ENCODE measurements at places on chromosomes 11 and 22. TPM values are rescaled to one million over a fixed set of nuclear protein-coding genes. Genes with fewer than 3 reads are reported as not detected.

GRCh38 chr11:130125638-130126037 lies 33.9 kb upstream of the ST14 start:
- DNase-seq, result no peak

DNA sequence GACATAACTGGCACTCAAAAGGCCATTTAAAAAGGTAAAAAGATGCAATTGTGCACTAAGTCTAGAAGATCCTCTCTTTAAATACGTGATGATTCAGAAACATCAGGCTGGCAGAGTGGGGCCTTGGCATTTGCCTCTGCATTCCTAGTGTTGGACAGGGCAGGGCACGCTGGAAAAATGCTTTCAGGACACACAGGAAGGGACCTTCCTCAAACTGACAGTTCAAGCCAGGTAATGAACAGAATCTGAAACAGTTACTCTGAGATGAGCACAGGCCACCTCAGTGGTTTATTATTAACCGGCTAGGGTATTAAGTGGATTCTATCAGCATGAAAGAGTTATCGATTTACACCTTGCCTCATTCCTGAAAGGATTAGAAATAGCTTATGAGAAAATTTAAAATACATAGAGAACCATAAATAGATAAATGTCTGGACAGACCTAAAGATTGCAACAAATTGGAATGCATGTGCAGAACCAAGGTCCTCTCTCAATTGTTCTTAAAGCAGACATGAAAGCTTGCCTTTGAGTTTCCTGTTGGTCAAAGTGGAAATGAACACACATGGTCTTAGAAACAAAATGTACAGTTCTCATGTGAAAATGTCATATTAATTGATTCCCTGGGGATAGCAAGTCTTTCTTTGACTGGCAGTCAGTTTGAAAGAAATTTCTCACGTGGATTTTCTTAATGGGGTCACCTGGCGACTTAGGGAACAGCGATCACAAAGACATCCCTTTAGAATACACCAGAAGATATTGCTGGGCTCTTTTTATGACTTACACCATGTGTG lies 21.5 kb upstream of the CSNK2A3 start:
- no peak for DNase-seq

- no peak for DNase-seq
Measured at GRCh38 chr11:72655896-72656464, 18.2 kb downstream of the PDE2A start.

DNA sequence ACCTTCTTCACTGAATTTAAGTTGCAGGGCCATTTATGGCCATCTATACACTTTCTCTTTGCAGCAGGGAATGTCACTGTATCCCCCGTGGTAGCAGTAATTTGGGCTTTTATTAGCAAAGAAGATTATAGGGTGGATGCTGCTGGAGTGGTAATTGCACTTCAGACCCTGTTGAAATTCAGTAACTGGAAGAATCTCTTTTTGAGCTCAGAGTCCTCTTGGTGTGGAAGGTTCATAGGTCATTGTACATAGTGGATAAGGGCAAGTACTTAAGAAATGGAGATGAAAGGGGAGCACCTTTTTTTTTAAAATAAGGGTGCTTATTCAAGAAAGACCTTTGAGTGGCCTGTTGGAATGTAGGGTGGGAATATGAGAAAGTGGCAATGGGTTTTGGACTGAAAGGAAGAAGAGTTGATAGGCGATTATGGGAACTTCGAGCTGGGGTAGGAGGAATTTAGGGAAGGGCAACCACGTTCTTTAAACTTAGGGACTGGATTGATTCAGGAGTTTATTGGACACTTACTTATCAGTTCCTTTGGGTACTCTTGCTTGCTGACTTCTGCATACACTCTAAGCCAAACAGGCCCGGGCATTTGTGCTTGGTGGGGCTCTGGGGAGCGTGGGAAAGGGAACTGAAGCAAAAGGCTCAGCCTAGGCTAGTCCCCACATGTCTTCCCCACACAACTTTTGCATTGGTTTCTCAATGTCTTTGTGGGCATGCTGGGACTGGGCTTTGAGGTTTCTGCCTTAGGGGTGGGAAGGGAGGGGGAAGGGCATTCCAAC lies 26.5 kb downstream of the CTNND1 start:
- DNase-seq, result no peak

- DNase-seq, result no peak
Measured at GRCh38 chr11:11587122-11587521, 34.7 kb downstream of the GALNT18 start.

DNA sequence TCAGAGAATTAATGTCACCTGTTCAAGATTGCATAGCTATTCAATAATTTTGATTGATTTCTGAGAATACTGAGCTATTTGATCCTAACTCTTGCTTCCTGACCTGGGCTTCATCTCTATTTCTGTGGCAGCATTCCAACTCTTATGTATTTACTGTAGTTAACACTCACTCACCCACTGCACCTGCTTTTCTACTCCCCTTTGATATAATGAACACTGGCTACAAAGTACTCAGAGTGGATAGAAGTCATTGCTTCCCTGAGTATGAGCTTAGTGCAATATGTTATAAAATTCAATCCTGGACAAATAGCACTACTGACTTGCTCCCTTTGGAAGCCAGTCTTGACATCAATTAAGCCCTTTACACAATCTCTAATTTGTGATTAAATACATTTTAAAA lies 117.2 kb downstream of the APIP start:
- no peak for DNase-seq

GRCh38 chr11:35629914-35630313 lies 11.7 kb downstream of the FJX1 start:
- DNase-seq, result no peak

GRCh38 chr11:16295592-16295991 lies 60.8 kb downstream of the SOX6 start:
- no peak for DNase-seq

GRCh38 chr22:32236970-32237369 lies 18.2 kb downstream of the SLC5A4 start:
- no peak for DNase-seq

- DNase-seq, result no peak
Measured at GRCh38 chr11:70029115-70029860, 48.8 kb upstream of the ANO1 start.

DNA sequence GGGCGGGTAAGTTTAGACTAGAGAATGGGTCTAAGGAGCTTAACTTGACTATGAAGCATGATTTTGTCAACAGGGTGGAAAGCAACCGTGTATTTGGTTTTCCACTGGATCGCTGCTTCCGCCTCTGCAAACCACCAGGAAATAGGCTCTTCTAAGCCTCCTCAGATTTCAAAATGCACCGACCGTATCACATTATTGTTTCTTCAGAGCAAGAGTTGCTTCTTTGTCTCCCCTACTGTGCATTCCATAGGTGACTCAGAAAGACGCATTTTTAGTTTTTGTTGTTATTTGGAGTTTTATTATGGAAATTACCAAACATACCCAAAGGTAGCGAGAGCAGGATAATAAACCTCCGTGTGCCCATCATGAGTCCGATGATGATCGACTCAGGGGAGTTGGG lies 64.3 kb upstream of the RASD2 start:
- DNase-seq, result no peak

GRCh38 chr11:13465909-13466371 lies 2.9 kb upstream of the BTBD10 start:
- no peak for DNase-seq

DNA sequence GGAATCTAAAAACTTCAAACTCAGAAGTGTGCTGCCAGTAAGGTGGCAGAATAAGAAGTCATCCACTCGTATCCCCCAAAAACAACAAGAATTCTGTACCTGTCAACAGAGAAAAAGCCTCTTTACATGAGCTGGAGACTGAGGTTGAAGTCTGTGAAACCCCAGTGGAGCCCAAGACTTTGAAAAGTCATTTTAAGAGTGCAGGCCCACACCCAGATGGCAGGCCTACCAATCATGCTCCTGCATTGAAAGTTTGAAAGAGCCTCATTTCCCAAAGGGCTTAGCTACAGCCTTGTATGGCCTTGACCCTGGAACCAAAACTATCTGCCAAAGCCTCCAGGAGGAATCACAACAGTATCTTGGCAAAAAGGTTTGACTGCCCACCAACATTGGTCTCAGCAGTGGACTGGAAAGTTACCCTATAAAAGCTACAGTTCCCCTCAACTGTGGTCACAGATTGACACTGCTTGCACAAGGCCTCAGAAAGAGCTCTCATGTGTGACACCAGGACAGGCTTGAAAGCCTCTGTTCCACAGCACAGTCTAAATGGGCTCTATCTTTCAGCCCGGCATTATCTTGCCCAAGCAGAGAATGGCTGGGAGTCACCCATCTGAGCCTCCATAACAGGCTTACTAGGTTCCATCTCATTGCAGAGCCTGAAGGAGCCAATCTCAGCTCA lies 47.7 kb downstream of the SLC22A9 start:
- DNase-seq, result no peak

GRCh38 chr22:39932918-39933649 lies 27.1 kb upstream of the TMA7B start:
- DNase-seq, result no peak

DNA sequence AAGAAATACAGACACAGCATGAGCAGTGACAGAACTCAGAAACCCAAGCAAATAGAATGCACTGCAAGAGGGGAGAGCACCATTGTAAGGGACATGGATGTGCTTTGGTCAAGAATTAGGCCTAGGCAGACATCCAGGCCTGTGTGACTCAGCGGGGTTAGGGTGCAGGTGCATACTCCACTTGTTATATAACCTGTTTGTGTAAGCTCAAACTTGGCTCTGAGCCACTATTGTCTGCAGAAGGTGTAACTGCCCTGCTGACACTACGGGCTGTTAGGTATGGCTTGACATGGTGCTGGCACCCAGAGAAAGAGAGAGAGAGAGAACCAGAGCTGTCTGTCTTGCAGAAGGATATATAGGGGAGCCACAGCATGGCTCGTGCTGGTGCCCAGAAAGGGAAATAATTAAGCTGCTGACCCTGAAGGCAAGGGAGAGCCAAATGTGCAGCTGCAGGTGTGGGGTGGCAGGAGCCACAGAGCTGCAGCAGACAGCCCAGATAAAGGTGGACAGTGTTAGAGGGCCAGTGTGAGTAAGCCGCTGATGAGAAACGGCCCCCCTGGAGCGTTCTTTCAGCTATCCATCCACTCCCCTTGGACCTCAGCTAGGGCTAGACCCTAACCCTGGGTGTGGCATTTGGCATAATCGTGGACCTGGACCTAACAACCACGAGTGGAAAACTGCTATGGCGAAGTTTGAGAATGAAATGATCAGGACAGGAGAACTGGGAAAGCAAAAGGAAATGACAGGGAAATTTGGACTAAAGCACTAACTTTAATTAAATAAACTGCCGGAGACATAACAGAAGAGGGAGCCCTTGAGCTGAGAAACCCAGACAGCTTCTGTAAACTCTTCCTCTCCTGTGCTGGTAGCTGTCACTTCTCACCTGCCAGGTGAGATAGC lies 253.0 kb upstream of the CCDC179 start:
- no peak for DNase-seq

DNA sequence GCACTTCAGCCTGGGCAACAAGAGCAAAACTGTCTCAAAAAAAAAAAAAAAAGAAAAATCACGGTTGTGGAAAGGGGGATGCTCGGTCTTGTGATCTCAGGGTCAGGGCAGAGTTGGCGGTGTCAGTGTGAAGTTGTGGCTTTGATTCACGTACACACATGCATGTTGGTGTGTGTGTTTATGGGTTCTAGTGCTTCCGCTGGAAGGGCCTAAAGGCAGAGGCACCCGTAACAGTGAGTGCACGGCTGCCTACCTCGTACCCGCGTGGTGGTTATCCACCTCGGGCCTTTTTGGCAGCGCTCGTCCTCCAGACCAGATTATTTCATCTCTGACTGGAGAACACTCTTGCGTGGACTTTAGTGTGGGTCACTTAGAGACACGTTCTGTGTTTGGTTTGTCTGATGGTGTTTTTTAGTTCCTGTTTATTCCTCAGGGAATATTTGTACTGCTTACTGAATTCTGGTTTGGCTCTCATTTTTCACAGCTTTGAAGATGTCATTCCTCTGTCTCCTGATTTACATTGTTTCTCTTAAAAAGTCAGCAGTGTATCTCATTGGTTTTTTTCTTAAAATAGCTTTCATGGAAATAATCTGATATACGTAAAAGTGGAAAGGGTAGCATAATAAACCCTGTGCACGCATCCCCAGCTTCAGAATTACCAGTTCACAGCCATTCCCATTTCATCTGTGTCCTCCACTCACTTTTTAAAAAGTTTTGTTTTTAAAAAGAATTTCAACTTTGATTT lies 15.6 kb downstream of the ZBED4 start:
- no peak for DNase-seq

GRCh38 chr11:33068611-33069340 lies 29.4 kb downstream of the TCP11L1 start:
- DNase-seq, result no peak

DNA sequence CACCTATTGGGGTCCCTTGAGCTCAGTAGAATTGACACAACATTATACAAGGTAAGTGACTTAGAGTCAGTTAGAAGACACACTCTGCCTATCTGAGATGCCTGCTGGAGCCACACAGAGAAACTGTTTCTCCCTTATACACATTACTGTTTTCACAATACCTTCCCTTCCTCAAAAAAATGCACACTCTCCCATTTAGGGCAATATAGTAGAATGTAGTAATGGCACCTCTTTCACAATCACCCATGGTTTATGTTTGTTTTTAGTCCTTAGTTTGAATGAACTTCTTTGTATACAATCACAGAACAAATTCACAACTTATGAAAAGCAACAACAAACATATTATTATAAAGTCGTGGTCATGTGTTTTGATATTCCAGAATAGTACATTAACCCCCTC lies 14.3 kb downstream of the OR52H1 start:
- DNase-seq, result no peak

- DNase-seq, result no peak
Measured at GRCh38 chr22:32858121-32858703, 56.7 kb downstream of the TIMP3 start.

GRCh38 chr22:30245985-30246813 lies at the start of gene LIF:
LIF (minus strand) TSS chr22:30246759; CDS start chr22:30246695, 64 bp downstream.
- DNase-seq, result no peak

Gene TPBGL
- not detected for total RNA-seq

Gene SAA4
- not detected for total RNA-seq

Gene MS4A14
- total RNA-seq, result 0.41 TPM

Gene GDPD5
- total RNA-seq, result 5.1 TPM

Gene MS4A7
- 37.5 TPM for total RNA-seq

Gene CEP126
- 10.9 TPM for total RNA-seq

Gene DENND6B
- total RNA-seq, result 7.2 TPM

Gene RAB39A
- total RNA-seq, result 1.1 TPM

Gene FBLN1
- 123 TPM for total RNA-seq

Gene CBLIF
- total RNA-seq, result not detected

Gene TSPAN18
- 23.9 TPM for total RNA-seq

Gene HEPHL1
- total RNA-seq, result not detected

Gene LZTR1
- 31.4 TPM for total RNA-seq
